ENCODE measurements at places on chromosomes 2 and 18.

DNA sequence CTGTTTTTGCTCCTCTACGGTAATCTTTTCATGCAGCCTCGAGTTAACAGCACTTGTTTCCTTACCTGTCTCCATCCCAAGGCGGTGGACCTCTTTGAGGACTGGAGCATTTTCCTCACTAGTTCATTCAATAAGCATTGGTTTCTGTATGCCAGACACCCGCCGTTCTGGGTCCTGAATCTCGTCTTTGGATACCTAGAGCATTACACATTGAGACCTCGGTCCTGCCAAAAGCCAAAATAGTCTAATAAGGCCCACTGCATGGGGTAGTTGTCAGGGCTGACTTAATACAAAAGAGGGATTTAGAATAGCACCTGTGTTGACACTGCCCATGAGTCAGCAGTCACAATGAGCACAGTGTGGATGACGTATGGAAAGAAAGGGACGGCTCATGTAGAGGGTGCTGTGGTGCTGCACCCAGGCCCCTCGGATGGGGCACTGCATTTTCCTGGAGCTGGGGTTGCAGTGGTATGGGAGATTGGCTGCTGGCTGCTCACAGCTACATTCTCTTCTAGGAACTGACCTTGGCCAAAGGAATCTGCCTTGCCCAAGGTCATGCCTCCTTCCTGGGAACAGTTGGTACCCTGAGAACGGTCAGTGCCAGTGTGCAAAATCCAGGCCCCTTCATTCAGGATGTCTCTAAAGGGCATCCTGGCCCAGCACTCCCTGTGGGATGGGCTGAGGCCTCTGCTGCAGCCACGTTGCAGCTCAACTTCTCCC is 126.9 kb upstream of the NCK2 start:
- no peak for DNase-seq

DNA sequence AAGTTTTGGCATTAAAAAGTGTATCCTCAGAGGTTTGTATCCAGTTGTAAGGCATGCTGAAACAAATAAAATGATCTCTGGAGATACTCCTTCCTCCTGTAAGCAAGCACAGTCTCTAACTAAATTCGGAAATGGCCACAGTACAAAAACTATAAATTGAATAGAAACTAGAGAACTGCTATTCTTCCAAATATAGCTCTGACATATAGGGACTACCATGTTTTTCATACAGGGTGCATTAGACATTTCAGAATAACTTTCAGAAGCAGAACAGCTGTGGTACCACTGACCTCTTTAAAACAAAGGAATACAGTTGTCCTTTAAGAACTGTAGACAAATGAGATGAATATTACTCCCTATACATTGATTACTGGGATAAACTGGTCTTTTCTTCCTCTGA is 568.5 kb downstream of the ARHGAP15 start:
- DNase-seq, result no peak

GRCh38 chr2:177315364-177315763 is 50.8 kb upstream of the NFE2L2 start:
- no peak for DNase-seq

GRCh38 chr18:46407486-46408166 is 249.4 kb downstream of the LOXHD1 start:
- DNase-seq, result no peak

- no peak for DNase-seq
These were observed 15.2 kb downstream of the CDKL4 start for GRCh38 chr2:39228413-39229209.

- no peak for DNase-seq
These were observed 73.1 kb downstream of the LRRC30 start for GRCh38 chr18:7304061-7304370.

- no peak for DNase-seq
These were observed 5.6 kb upstream of the ACYP2 start for GRCh38 chr2:54109848-54110247.
